ENCODE measurements at places on chromosomes 6 and 20.

DNA sequence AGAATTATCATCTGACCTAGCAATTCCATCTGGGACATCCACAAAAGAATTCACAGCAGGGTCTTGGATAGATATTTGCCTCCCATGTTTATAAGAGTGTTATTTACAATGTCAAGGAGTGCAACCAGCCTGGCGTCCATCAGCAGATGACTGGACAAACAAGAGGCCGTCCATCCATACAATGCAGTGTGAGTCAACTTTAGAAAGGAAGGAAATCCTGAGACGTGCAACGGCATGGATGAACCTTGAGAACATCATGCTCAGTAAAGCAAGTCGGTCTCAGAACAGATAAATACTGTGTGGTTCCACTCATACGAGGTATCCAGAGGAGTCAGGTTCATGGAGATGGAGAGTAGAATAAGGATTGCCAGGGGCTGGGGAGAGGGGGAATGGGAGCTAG is 46.4 kb downstream of the FOXF2 start:
- DNase-seq, result no peak

- peak; percentile 28 for DNase-seq
Measured at GRCh38 chr6:13241364-13241763, 87.0 kb downstream of the TBC1D7 start.

DNA sequence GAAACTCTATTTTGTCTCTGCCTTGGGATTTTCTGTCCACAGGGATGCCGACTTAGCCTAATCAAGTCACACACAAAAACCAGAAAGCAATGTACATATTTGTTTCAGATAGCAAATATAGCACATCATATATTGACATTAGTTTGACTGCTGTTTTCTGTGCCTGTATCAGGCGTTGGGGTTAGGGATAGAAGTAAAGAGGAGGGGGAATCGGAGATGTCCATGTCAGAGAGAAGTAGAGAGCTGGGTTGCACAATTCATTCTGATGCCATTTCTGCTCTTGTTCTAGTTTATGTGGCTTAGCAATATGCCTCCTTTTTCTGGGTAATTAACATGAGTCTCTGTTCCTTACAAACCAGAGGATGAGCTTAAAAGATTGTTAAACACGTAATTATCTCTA is 14.7 kb upstream of the IPCEF1 start:
- no peak for DNase-seq

DNA sequence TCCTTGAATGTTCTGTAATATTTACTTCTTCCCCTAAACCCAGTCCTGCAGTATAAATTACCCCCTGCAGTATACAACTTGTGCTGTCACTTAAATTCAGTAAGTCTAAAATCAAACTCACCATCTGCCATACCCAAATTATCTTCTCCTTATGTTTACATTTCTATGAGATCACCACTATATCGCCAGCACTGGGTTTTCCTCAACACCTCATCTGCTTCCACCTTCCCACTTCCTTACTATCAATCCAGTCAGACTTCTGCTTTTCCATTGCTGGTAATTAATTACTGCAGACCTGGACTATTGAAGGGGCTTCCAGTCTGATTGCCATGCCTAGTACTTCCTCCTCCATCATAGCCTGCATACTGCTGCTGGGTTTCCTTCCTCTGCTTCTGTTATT is 15.2 kb downstream of the EFHC1 start:
- no peak for DNase-seq

DNA sequence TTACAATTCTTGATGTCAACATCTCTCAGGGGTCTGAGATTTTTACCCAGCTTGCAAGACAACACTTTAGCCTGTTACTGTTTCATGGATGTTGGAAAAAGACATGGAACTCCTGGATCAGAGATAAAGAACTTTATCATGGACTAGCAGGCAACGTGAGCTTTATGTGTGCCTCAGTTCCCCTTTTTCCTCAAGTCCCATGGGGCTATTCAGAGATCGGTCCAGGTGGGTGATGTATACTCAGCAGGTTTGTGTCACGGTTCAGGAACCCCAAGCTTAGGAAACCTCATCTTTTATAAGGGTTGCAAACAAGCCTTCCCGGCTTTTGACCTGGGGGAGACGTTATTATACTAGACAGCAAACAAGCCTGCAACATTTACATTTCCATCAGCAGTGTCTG is 15.0 kb downstream of the AFG1L start:
- no peak for DNase-seq

DNA sequence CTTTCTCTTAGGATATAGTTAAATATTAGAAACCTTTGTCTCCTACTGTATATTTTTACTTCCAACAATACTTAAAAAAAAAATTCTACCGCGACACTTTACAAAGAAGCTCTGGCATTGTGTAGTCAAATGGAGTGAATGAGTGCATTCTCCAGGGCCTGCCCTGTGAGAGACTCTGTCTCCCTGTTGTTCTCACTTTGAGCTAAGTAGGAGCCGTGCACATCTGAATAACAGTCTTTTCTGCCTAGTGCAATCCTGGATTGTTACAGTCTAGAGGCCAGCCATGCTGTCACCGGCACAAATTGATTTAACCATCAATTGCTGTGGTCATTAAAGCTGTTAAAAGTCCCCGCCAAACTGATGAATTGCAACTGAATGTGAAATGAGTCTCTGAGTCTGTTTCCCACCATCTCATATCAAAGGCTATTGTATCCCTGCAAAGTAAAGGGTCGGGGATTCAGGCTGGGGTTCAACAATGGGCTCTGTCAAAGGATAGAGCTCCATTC is 156.0 kb downstream of the RFPL4B start:
- DNase-seq, result no peak

DNA sequence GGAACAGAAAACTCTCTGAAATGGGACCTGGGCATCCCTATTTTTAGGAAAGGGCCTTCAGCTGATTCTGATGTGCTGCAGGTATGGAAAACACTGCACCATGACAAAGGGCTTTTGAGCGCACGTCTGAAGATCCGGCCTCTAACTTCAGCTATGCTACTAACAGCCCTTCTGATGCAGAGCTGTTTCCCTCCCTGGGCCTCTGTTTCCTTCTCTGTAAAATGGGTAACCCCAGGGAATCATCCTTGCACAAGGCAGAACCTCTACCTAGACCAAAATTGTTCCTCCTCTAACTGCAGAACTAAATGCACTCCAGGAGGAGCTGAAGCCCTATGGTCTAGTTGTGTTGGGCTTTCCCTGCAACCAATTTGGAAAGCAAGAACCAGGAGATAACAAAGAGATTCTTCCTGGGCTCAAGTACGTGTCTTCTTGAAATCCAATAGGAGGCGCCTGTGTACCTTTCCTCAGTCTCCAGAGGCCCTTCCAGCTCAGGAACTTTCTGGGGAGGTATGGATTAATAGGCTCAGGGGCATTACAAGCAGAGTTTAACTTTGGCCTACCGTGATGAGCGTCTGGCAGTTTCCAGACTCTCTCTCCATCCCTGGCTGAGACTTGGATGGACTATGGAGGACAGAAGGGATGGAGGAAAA is 5.9 kb downstream of the GPX5 start:
- no peak for DNase-seq

DNA sequence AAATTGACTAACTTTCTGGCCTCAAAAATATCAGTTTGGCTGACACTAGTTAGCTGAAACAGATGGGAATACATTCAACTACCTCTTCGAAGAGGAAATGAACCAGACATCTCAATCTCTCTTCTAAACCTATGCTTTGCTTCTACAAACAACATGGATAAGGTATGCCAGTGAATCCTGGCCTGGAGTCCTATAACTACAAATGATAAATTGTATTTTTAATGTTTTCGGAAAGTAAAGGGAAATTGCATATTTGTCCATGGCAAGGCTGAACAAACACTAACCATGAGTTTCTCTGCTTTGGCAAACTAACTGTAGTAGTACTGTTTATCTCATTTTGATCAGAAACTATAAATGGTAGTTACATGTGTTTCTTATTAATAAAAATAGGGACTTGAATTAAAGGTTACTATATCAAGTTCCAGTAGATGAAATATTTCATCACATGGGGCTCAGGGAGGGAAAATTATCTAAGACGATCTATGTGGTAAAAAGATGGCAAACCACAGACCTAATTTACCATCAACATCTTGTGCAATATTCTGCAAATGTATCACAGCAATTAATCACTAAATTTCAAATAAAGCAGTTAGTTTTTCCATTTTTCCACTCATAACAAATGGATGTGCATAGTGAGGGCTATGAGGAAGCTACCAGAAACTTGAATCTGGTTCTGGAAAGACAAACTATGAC is 76.8 kb downstream of the COL12A1 start:
- DNase-seq, result no peak

DNA sequence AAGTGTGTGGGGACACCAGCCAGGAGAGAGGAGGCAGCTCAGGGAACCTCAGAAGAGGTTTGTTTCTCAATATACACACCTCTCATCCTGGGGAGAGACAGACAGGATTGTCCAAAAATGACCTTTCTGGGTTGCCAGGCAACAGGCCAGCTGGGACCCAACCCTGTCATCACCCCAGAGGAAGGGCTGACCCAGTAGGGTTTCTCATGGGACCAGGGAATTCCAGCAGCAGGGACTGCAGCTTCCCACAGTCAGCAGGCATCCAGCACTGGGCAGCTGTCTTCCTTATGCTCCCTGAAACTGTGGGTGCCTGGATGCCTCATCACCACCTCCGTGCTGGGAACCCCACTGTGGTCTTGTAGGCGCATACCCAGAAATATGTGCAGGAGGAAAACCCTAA is 1.3 kb downstream of the C20orf202 start:
- DNase-seq, result no peak

- no peak for DNase-seq
Measured at GRCh38 chr6:53483423-53484353, 61.2 kb downstream of the GCLC start.

GRCh38 chr6:168116975-168117899 is 38.2 kb upstream of the FRMD1 start:
- DNase-seq, result no peak

DNA sequence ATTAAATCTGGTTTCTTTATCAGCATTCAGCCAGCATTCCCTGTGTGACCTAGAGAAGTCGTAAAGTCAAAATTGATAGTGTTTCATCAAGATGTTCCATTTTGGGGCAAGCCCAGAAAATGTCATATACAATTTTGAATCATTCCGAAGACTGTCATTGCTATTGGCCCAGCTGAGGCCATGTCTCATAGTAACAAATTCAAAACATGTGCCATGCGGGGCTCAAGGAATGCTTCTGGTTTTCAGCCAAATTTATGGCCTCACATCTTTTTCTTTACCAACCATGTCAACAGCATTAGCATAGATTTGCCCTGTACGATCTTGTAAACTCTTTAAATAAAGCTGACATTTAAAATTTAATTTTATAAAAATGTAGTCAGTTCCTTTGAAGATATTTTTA is 314.7 kb downstream of the PAX1 start:
- DNase-seq, result no peak

DNA sequence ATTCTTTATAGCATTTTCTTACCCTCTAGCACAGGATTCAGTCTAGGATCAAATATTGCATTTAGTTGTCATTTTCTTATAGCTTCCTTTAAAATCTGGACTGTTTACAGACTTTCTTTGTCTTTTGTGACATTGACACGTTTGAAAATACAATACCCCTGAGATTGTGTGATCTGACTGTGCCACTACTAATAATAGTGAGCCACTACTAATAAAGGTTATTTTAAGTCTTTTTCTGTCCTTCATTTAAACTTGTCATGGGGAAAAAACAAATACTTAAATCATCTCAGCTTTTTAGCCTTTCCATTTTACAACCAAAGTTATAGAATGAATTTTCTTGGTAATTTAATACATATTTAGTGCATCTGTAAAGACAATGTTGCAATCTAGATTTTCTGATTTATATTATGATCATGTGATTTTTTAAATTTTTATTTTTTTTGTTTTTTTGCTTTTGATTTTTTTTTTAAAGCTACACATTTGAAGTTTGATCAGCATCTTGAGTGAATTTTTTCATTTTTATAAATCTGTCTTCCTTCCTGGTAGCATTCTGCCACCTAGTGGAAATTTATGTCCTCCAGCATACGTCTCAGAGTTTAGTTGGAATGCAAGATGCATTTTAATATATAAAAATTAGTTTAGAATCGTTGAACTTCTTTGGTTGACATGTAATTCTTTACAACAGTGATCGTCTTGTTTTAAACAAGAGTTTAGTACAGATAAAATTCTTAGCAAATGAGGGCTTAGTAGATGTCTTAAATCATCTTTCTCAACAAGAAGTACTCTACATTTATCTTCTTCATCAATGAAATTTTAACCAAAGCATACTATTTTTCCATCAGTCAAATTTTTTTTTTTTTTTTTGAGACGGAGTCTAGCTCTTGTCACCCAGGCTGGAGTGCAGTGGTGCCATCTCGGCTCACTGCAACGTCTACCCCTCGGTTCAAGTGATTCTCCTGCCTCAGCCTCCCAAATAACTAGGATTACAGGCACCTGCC is 119.4 kb downstream of the NCOA3 start:
- DNase-seq, result peak; percentile 44

DNA sequence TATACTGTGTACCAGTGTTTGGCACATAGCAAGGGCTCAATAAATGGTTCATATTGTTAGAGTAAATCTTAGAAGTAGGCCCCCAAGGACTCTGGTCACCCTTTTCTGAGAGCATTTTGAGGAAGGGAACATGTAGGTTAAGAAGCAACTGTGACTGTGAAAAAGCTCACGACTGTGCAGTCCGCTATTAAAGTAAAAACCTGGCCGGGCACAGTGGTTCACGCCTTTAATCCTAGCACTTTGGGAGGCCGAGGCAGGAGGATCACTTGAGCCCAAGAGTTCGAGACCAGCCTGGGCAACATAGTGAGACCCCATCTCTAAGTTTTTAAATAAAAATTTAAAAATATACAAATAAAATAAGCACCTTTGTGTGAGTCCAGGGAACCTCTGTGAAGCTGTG is 5.0 kb downstream of the ZDHHC14 start:
- DNase-seq, result no peak

DNA sequence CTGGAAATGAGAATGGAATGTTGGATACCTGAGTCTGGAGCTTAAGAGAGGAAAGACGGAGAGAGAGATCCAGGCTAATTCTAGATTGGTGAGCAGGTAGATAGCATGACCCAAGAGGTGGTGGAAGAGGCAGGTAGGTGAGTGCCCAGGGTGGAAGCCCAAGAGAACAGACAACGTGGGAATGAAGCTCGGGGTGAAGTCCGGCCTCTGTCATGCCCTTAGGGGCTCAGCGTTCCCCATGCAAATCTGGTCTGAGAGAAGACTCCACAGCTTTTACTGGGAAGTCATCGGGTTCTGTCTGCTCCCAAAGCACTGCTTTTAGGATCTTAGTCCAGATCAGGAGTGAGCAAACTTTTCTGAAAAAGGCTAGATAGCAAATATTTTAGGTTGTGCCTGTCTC is 3.6 kb downstream of the NELFCD start:
- no peak for DNase-seq

- no peak for DNase-seq
Measured at GRCh38 chr6:167127785-167128531, 5.1 kb downstream of the CCR6 start.

DNA sequence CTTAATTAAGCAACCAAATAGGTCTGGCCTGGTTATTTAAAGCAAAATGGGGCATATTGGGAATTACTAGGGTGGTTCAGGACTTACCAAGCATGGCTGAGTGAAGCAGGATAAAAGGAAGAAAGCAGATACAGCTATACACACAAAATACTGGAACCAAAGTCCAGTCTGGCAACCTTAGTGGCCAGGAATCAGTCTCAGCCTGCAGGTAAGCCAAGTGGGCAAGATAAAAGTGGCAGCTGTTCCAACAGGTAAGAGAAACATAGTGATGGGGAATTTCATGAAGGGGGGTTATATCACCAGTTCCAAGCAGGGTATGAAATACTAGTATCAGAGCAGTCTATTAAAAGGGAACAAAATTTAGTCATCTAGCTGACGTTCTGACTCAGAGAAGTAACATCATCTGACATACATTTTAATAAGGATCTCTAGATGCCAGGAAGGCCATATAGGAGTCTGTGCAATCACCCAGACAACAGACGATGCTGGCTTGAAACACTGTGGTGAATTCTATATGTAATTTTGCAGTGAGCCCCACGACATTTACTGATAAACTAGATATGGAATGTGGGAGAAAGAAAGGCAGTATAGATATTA is 292.1 kb upstream of the HSF2 start:
- no peak for DNase-seq
